ENCODE measurements at places on chromosomes 2 and 18.

GRCh38 chr18:70416496-70416895 lies 127.7 kb downstream of the SOCS6 start:
- no peak for DNase-seq

DNA sequence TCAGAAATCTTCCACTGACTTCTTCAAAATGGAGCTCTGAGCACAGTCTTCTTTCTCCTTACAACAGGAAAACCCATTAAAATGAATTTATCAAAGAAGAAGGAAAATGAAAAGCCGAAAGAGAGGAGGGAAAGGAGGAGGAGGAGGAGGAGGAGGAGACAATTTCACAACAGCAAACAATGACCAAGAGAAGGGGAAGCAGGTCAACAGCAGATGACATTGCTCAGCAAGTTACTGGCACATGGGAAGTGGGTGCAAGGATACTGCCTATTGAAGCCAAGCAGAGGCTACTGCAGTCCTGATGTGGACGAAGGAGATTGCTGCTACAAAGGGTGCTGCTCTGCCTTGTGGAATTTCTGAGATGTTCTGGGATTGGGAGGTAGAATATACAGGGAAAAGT lies 268.2 kb upstream of the FBXO11 start:
- no peak for DNase-seq

DNA sequence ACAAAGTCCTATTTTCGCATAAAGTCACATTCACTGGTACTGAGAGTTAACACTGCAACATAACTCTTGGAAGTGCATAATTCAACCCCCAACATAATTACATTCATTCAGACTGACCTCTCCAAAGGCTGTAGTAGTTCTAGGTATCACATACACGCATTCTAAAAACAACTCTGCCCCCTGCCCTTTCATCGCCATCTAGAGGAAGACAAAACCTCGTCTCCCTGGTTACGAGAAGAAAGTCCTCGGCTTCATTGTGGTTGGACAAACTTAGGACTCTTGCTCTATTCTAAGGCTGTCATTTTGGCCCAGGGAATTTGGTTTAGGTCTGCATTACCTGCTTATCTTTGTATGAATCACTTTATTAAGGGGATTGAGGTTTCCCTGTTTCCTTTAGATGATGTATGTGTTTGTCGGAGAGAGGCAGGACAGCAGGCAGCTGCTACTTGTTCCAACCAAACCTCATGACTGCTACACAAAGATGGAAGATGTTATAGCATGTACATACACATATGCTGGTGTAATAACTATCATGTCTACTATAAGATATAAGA lies 215.4 kb upstream of the NRXN1 start:
- DNase-seq, result no peak

GRCh38 chr2:74146929-74147726 lies 584 bp downstream of the BOLA3 start:
- peak; percentile 21 for DNase-seq

- DNase-seq, result peak; percentile 97
These were observed 42.1 kb upstream of the GLS start for GRCh38 chr2:190838492-190838910.

GRCh38 chr2:207014424-207014823 lies 75.1 kb downstream of the CPO start:
- no peak for DNase-seq

- no peak for DNase-seq
These were observed 140.3 kb upstream of the DLX2 start for GRCh38 chr2:172242961-172243360.

DNA sequence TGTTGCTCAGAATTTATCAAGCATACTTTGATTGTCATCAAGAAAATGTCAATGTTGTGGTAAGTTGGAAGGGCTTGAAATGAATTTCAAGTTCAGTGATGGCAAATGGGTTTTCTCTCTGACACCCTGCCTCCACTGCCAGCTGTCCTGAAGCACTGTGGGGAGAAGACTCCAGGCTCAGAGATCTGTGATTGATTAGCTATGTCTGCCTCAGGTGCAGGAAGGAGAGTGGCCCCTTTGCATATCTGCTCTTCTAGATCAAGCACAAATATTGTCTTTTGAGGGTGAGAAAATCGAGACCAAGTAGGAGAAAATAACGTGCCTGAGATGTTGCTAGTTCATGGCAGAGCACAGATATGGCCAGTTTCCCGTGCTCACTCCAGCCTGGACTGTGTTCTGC lies 178.8 kb upstream of the GLI2 start:
- no peak for DNase-seq
